ENCODE measurements at places on chromosomes 16 and 17. TPM values are rescaled to one million over a fixed set of nuclear protein-coding genes. Genes with fewer than 3 reads are reported as not detected.

The MPG gene
- polyA plus RNA-seq: 88.5 TPM

The SPN gene
- polyA plus RNA-seq: 0.58 TPM

The CCL5 gene
- polyA plus RNA-seq: 1.5 TPM

The GAST gene
- polyA plus RNA-seq: not detected
